SK-N-DZ (cell line): ENCODE measurements at places on chromosomes 4 and X.

DNA sequence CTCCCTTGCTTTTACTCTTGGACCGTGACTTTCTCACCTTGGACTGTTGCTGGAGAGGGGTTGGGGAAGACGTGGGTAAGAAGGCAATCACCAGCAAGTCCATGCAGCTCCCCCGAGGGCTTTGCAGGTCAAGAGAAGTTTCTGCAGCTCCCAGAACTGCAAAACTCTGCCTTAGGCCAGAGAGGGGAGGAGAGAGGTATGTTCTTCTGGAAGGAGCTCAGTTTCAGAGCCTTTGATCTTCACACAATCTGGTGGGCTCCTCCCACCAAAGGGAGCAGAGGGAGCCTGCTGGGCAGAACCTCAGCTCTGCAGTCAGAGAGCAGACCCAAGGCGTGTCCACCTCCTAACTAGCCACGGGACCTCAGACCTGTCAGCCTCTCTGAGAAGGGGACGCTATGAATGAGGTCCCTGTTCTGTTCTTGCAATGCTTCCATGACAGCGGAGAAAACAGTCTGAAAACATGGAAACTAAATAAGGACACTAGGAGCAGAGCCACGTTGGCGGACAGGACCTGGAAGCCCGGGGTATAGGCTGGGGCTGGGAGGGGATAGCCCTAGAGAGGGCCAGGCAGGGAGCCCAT lies 92.8 kb downstream of the EVC2 start:
- no peak for DNase-seq

DNA sequence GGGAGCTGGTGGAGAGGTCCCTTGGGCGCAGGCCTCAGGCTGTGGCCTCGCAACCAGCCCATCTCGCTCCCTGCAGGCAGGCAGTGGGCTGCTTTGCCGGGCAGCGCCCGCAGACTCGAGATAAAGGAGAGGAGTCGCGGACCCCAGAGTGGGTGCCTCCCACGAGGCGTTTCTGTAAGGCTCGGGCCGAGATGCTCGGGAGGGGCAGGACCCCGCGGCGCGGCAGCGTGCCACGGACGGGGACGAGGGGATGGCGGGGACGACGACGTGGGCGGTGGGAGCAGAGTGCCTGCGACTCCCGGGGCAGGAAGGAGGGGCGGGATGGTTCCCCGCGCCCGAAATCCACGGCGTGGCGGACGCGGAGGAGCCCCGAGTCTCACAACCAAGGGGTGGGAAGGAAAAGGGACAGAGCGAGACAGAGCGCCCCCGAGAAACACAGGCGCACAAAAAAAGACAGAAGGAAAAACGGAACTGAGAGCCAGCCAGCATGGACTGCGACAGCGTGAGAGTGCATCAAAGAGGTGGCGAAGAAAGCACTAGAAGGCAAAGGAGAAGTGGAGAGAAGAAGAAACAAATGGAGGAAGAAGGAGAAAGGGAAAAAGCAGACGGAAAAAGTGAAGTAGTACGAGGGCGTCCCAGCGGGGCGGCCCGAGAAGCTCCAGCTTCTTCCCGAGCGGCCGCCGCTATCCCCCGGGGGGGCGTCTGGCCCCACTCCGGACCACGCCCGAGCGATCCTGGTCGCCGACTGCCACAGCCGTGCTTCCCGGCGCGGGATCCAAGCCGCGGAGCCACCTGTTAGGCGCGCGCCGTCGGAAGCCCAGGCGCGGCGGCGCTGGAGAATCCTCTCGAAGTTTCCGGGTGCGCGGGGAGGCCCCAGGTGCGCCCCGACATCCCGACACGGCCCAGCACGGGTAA lies 1.5 kb downstream of the BEND4 start:
- DNase-seq: peak; percentile 26

- DNase-seq: no peak
Measured at GRCh38 chr4:5532100-5532499, 176.3 kb downstream of the EVC2 start.

- no peak for DNase-seq
Measured at GRCh38 chrX:71996826-71997225, 86.2 kb downstream of the NHSL2 start.

DNA sequence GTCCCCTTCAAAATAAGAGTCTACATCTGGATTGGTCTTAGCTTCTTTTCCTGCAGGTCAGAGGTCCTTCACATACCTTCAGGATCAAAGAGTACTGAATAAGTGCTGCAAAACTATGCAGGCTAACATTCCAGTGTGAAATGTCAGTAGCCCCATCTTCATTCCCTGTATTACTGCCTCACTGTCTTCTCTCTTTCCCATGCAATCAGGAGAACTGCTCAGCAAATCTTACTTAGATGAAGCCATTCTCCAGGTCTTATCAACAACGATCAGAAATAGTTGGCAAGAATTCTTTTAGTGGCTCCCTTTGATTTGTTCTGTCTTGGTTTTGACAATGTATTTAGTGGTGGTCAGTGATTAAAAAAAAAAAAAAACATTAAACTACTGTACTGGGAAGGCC lies 26.0 kb upstream of the IQCM start:
- DNase-seq: no peak

DNA sequence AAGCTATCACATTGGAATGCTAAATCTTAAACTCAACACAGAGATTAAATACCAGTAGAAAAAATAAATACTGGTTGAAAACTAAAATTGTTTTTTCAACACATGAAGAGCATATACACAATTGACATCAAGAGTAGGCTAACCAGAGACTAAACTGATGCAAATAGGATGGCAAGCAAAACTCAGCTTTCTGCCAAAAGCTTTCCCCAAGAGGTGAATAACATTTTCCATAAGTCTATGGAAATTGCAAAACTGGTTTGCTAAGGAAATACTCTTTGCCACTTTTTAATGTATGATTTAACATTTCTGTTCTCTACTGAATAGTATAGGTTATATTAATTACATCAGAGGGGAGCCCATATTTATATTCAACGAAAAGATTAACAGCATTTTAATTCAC lies 23.8 kb downstream of the IQCM start:
- no peak for DNase-seq

GRCh38 chr4:181646864-181647263 lies 596.3 kb upstream of the TENM3 start:
- no peak for DNase-seq

DNA sequence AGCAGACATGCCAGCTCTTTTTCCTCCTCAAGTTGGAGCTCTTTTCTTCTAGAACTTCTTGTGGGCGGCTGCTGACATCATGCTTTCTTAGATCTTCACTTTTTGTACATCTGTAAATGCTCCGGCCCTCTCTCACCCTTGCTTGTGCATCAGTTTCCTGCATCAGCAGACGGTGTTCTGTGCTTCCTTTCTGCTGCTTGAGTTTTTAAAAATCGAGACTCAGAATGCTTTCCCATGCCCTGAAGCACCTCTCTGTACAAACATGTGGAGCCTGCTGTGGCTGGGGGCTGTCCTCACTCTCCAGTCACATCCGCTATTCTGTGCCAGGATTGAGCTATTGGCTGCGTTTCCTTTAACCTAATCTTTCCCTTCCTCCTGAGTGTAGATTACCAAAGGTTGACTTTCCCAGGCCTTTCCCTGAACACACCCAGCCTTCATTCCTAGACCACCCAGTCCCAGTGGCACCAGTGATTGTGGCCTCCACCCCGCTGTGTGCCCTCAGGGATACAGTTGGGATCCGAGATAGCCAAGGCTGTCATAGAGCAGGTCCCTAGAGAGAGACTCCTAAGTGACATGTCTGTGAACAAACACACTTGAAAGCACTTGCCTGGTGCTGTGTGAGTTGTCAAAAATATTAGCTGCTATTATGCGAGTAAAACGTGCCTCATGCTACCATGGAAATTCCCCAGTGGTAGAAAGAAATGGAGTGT lies 41.9 kb downstream of the TNIP2 start:
- DNase-seq: no peak

DNA sequence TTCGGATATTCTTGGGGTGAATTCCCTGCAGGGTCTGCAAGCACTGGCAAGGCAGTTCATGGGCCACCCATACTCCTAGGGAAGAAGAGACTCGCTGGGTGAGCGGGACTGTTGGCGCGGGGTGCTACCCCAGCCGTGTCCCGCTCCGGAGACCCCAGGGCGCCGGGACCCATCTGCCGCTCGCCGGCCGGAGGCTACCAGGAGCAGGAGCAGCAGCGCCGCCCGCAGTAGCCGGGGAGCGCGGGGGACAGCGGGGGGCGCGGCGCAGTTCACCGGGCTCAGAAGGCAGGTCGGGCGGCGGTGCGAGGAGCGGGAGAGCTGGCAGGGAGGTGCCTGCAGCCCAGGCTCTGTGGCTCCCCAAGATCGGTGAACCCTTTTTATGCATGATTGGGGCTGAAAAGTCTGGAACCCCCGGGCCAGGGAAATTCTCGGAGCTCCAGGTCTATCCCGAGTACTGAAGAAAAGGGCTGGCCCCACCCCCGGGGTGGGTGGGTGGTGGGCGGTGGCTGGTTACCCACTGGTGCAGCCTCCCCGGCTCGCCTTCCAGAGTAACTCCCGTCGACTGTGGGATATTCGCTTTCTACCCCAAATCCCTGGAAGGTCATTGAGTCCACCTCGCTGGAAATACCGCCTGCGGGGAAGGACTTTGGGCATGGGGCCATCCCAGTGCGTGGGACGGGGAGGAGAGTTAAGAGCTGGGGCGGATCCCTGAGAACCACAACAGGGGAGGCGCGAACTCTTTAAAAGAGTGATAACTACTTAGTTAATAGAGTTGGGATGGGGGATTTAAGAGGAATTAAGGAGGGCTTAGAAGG lies 37.6 kb downstream of the PF4 start:
- no peak for DNase-seq

- no peak for DNase-seq
Measured at GRCh38 chr4:108466936-108467902, 153.2 kb upstream of the RPL34 start.

- no peak for DNase-seq
Measured at GRCh38 chr4:112146502-112146813, 1.2 kb downstream of the FAM241A start.

- DNase-seq: no peak
Measured at GRCh38 chr4:139525414-139525813, 30.6 kb downstream of the SETD7 start.

DNA sequence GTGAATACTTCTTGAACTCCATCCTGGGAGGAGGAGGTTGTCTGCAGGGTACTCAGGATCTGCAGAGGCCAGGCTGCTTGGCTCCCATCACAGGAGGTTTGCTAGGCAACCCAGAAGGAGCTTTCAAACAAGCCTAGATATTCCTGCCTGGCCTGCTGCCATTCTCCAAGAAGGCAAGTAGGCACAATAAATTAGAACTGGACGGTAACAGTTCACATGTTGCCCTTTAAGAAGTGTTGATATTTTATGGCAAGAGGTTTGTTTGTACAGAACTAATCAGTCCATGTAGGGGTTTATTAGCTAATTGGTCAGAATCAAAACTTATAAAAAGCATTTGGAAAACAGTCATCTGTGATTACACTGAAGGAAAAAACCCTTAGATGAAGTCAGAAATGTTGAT lies 39.3 kb downstream of the SYNPO2 start:
- no peak for DNase-seq

- no peak for DNase-seq
Measured at GRCh38 chr4:186345184-186345583, 79.2 kb downstream of the F11 start.

DNA sequence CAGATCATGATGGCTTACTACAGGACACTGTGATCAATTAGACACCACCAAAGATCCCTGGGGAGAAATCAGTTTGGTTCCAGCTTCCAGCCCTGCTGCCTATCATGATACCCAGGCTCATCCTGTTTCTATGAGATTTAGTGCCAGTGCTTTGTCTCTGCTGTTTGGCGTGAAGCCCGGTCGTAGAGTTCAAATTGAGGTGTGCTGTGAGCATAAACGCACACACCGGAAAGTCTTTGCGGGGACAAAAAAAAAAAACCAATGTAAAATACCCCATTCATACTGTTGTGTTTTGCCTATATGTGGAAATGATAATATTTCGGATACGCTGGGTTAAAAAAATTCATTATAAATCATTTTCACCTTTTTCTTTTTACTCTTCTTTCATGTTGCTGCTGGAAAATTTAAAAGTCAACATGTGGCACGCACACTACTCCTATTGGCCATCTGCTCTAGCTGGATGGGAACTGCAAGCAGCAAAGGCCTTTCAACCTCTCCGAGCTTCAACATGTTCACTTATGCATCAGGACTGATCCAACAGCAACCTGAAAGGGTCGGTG lies 607 bp upstream of the DKC1 start:
- DNase-seq: peak; percentile 28

GRCh38 chr4:107255114-107255513 lies 219.0 kb upstream of the DKK2 start:
- no peak for DNase-seq

DNA sequence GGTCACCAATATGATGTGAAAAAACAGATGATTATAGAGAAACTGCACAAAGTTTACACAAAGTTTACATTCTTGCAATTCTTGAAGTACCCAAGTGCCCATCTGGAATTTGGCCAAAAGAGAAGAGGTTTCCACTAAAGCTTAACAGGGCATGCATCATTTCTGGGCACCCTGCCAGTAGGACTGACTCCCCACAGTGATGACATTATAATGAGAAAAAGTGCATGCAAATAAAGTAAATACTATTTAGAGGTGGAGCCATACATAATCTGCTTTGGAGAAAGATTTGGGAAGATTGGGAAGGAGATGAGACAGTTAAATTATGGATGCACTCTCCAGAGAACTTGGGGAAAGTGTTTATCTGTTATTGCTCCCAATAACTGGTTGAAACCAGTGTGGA lies 93.7 kb upstream of the TRPC3 start:
- DNase-seq: no peak

- no peak for DNase-seq
Measured at GRCh38 chr4:20196476-20196875, 55.2 kb upstream of the SLIT2 start.

- no peak for DNase-seq
Measured at GRCh38 chr4:72569719-72570235, 756 bp upstream of the ADAMTS3 start.

DNA sequence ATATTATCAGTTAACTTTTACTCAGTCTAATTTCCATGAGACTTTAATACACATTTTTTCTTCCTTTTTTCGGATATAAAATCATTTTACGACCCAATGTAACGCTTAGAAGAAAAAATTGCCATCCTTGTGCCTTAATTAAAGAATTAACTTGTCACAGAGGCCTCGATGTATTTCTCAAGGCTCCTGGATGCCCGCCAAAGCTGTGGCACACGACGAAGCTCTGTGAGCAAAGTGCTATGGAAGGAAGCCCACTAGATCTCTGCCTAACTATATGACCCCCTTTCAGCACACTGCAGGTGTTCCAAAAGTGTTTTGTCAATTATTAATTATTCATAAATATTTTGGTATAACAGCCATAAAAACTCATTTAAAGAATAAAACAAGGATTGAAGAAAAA lies 54.4 kb downstream of the TAPT1 start:
- no peak for DNase-seq

- DNase-seq: no peak
Measured at GRCh38 chrX:133958997-133959688, 26.3 kb downstream of the GPC3 start.

DNA sequence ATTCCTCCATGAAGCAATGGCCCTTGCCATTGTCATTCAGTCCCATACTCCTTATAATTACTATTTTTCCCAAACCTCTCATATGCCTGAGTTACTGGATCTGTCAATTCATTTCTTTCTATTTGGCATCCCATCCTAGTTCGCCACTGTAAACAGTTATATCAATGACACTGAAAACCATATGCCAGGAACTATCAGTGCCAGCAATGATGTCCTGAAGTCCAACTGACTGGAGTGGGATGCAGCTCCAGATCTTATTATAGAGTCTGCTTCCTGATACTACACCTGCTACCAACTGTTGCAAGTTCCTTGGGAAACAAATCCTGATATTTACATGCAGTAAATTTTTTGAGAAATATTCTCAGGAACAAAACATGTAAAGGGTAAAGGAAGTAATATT lies 27.0 kb upstream of the BANK1 start:
- DNase-seq: no peak

- no peak for DNase-seq
Measured at GRCh38 chr4:5785806-5786680, 75.0 kb downstream of the EVC start.

GRCh38 chr4:150315691-150316090 lies 237.4 kb downstream of the DCLK2 start:
- DNase-seq: no peak
